HS-5 (cell line): ENCODE measurements at places on chromosomes 2 and 18.
A peak's percentile ranks its signal among the peaks of the same experiment; 100 is the strongest.

DNA sequence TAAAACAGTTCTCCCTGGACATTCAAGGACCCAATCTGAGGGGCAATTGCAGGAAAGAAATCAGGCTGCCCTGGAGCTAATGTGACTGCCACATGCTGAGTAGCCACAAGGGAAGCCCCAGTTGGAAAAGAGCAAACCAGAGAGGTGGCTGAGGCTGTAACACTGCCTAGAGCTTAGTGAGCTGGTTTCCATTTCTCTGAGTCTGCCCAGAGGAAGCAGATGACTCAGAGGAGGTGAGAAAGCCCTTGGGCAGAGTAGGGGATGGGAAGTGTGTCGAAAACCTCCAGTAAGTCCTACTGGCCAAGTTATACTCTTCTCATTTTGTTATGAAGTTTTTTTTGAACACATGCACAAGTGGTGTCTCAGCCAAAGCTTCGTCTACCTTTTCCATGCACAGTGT, 753.0 kb downstream of the CNTNAP5 start:
- peak; percentile 53 for DNase-seq

DNA sequence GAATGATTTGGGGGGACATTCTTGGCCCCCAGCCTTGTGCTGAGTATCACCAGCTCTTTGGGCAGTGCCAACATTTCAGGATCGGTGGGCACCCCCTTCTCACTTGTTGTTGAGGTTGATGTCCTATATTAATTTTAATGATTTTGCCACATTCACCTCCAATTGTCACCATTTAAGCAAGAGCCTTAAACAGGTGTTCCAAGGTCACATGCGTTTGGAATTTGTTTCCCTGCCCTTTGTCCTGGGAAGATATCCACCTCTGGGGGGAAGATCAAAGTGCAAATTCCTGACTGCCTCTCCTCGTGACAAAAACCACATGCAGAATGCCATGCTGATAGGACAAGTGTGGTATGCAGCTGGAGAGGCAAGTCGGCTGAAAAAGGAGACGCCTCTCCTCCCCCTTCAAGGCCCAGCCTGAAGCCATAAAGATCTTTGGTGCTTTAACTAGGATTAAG, 72.5 kb upstream of the ID2 start:
- DNase-seq, result no peak

DNA sequence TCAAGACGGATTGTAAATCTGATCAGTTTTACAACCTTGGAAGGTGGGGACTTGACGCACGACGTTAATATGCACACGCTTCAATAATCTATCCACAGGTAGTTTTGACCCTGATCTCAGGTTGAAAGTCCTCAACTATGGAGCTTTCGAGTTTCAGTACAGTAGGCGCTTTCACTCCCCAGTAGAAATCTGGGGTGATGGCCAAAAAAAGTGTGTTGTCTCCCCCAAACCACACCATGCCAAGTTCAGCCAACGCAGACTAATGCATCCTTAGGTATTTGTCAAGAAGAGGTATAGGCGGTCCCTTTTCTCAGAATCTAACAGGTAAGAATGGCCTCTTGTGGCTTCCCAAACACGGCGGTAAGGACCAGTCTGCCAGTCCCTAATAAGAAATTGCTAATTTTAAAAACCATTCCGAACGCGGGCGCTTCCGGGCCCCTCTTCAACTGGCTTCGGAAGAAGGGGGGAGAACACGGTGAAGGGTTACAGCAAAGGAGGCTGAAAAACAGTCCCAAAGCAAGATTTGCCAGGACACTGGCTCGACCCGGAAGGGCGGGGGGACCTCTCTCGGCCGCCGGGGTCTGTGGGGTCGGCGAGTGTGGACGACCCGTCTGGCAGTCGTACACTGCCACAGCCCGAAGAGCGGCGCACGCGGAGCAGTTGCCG, 659 bp downstream of the FAM210A start:
- no peak for DNase-seq

- no peak for DNase-seq
Observed at GRCh38 chr2:22279541-22279940, 1105.4 kb upstream of the KLHL29 start.

DNA sequence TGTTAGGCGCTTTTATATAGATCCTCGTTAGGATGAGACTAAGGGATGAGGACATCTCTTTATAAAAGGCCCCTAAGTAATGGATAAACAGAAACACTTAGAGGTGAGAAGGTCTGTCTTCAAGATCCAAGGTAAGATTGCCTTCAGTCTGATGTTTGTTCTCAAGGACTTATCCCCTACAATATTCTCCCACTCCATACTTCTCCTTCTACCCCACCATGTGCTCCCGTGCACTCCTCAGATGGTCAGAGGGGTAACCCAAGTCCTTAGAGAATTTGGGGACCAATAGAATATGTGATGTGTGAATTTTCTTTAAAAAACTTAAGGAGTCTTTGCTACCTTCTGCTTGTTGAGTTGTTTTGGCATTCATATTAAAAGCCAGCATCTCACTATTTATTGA, 23.1 kb downstream of the FOSL2 start:
- no peak for DNase-seq
